ENCODE measurements at places on chromosomes 16 and 17.

GRCh38 chr16:48231727-48232492, 12.2 kb upstream of the LONP2 start:
- DNase-seq: peak; percentile 34

GRCh38 chr17:13813347-13814240, 211.9 kb upstream of the HS3ST3A1 start:
- peak; percentile 15 for DNase-seq

DNA sequence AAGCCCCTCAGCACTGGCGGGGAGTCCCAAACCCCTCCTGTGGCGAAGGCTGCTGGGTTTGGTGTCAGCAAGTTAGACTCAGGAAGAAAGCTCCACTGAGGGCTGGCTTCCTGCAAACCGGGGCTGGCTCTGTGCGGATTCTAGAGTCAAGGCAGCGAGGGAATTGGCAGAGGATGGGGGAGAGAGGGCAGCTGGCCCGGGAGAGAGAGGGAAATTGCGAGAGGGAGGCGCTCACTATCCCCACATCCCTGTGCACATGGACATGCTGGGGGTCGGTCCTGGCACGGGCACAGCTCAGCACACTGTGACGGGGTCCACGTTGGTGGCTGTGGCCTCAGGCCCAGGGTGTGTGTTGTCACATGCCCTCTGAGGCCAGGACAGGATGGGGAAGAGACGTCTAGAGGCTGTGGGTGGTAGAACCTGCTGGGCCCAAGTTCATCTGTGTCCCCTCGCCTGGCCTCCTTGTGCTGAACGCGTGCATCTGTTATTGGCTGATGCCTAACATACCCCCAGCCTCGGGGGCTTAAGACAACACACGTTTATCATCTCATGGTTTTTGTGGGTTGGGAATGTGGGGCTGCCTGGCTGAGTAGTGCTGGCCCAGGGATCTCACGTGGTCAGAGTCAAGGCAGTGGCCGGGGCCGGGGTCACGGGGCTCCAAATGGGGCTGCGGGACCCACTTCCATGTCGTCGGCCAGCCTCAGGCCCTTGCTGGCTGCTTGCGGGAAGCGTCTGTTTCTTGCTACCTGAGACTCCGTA, 16.7 kb upstream of the JPH3 start:
- peak; percentile 39 for DNase-seq

GRCh38 chr16:11620243-11621003, 33.7 kb upstream of the LITAF start:
- DNase-seq: no peak

DNA sequence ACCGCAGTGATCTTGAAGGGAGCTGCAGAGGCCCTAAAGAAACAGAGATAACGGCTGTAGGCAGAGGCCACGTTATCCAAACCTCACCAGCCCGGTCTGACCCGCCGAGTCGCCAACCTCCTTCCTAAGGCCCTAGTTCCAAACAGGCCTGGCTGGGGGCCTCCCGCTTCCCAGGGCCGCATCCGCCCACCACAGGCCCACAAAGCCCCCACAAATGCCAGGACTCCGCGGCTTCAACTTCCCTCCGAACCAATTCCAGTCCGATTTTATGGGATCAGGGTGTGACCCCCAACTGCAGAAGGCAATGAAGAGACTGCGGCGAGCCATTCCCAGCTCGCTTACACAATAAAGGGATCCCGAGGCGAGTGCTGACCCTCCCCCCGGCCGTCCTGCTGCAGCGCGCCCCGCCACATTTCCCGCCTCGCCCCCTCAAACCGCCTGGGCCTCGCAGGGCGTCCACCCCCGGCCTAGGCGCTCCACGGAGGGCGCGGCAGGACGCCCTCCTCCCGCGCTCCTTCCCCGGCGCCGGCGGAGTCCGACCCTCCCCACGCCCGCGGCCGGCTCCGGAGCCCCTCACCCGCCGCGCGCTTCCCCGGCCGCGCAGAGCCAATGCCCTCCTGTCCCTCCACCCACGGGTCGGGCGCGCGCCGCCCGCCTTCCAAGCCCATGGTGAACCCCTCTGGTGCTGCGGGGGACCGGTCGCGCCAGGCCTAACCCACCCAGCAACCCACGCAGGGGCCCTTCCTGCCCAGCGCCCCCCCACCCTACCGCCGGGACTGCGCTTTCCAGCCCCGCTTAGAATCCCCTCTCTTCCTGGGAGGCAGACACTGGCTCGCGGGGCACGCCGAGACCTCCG, 926 bp downstream of the MYH10 start:
- DNase-seq: peak; percentile 57

DNA sequence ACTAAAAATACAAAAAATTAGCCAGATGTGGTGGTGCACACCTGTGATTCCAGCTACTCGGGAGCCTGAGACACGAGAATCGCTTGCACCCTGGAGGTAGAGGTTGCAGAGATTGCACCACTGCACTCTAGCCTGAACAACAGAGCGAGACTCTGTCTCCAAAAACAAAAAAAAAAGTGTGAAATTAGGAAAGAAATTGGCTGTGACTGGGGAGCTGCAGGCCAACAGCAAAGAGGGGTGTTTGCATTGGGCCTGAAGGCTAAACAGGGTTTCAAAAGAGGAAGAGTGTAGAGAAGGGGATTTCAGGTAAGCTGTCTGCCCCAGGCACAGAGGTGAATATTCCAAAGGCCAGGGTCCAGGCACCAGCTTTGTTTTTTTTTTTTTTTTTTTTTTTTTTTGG, 9.4 kb downstream of the BMERB1 start:
- DNase-seq: no peak

- no peak for DNase-seq
Measured at GRCh38 chr17:17826942-17827785, 9.6 kb downstream of the SREBF1 start.

GRCh38 chr17:70059071-70059470, 16.0 kb upstream of the KCNJ16 start:
- DNase-seq: no peak

GRCh38 chr16:79182616-79183015, 417.9 kb downstream of the MAF start:
- DNase-seq: no peak

- peak; percentile 57 for DNase-seq
Measured at GRCh38 chr16:23182679-23183542, at the start of gene SCNN1G. TSS of gene SCNN1G (plus strand) at chr16:23182745. CDS start at chr16:23186272, 3,527 bp downstream.

DNA sequence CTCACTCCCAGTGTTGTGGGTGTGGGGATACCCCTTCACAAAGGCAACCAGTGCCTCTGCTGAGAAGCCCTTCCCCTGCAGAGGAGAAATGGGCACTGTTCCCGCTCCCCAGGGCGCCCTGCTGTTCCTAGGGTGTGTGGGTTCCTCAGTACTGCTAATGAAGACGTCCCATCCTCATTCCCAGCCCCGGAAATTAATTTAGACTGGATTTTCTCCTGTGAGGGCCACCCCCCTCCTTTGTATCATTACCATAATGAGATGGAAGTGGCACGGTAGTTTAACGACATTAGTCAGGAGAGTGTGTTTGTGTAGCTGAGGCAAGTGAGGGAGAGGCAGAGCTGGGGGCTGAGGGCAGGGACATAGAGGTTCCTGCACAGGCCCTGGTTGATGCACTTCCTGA, 53.2 kb downstream of the PIPOX start:
- no peak for DNase-seq

- peak; percentile 32 for DNase-seq
Measured at GRCh38 chr17:82458885-82459424, 414 bp downstream of the NARF start.

DNA sequence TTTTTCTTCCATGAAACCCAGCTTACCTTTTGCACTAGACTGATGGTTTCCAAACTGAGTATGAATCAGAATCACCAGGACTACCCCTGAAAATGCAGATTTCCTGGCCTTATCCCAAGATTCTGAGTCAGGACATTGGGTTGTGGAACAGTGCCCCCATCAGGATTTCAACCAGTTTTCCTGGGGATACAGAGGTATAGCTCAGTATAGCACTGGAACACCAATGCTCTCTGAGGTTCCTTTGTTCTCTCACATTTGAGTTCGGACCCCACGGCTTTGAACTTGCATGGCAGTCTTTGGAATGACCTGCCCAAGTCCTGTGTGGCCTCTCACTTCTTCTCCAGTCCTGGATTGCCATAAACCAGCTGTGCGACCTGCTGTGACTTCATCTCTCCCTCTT, 12.8 kb upstream of the CCL8 start:
- DNase-seq: peak; percentile 26

DNA sequence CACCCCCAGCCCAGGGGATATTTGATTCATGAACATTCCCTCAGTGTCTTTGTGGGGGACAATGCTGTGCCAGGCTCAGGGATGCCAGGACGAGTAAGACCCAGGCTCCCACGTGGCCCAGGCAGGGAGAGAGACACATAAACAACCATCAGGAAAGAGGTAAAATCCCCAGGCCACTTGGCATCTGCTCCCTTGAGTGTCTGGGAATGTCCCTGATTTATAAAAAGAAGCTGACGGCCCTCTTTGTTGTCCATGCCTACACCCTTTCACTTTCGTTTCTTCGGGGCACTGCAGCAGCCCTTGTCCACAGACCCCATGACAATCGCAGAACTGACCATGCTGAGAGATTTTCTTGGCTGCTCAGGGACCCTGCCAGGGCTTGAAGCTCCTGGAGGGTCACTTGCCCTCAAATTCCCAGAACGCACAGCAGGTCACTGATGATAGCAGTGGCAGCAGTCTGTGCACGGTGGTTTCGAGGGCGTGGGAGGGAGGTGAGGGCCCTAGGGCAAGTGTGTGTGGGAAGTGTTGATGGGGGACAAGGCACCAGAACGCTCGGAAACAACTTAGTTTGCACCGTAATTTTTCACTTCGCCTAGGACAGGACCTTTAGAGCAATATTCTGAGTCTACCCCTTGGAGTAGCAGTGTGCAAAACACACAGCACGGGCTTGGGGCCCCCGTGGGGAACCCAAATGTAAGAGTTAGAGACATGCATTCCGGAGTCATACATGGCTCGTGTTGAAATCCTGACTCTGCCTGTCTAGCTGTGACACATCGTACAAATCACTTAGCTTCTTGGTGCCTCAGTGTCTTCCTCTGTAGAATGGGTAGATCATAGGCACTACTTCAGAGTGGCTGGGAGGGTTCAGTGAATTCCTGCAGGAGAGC, 4.7 kb downstream of the NOD2 start:
- peak; percentile 57 for DNase-seq

DNA sequence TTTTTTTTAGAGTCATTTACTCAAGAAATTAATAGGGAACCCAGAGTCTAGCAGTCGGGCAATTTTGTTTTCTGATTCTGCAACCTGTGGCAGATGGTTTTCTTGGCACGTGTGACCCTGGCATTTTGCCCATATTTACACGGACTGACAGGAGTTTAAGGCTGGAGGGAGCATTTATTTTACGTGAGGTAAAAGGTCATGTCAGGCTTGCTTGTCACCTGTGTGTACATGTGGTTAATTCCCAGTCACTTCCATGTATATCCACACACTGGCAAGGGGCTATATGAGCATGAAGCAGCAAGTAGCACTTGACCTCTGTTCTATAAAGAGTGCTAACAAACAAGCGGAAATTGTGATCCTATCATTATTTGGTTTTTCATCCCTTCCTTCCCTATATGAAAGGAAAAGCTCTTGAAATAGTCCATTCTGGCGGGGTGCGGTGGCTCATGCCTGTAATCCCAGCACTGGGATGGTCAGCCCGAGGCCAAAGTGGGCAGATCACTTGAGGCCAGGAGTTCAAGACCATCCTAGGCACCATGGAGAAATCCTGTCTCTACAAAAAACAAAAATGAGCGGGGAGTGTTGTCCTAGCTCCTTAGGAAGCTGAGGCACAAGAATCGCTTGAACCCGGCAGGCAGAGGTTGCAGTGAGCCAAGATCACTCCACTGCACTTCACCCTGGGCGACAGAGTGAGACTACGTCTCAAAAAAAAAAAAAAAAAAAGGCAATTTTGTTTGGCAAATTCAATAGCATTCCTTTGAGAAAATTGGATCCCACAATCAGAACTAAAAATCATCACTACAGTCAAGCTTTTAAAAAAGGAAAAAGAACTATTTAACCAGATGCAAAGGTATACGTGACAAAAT, 2.1 kb downstream of the SPAG9 start:
- peak; percentile 33 for DNase-seq

- DNase-seq: no peak
Measured at GRCh38 chr16:27387724-27388123, 14.2 kb upstream of the IL21R start.

- DNase-seq: no peak
Measured at GRCh38 chr16:31077592-31078396, 3.6 kb downstream of the ZNF646 start.

DNA sequence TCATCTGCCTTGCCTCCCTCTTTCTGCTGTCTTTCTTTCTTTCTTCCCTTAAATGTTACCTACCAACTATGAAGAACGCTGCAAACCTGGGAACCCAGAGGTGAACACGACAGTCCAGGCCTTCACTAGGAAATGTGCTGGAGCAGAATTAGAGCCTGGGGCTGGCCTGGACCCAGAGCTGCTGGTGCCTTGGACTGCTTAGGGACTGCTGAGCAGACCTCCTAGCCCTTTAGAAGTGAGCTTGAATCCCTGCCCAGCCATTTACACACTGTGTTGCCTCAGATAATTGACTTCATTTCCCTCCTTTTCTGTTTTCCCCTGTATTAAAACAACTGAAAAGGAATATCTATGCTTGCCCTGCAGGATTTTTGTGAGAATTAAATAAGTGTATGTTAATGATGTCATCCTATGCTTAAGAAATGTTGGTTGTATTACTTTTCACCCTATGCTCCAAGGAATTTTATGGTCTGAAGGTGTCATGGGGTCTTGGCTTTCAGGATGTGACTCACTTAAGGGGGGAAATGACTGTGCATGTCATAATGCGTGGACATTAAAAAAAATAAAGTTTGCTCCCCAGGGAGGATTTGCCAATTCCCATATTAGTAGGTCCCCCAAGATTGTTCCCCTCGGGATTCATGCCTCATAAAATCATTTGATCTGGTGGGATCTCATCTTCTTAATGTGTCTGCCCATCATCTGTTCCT, 11.5 kb downstream of the CDH13 start:
- no peak for DNase-seq

DNA sequence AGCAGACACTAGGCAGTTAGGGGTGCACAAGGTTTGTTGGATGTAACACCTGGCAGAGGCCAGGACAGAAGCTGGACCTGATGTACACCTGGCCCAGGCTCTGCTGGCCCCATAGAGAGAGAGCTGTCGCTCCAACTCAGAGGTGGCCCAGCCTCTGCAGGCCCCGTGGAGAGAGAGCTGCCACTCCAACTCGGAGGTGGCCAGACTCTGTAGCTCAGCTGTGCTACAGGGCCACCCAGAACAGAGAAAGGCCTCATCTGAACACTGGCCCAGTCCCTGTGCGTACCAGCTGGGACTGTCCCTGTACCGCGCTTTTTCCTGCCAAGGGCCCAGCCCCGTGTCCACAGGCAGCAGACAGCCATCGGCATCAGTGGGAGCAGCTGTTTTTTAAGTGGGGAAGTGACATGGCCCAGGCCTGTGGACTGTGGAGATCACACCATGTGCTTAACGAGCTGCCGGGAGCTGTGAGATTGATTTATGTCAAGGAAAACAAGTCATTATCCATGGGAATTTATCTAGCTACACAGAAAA, 176.4 kb upstream of the CHMP6 start:
- DNase-seq: peak; percentile 24

- DNase-seq: peak; percentile 39
Measured at GRCh38 chr16:12573730-12574383, 229.8 kb downstream of the CPPED1 start.

Data from lung (tissue), 17 donors.